ENCODE measurements at places on chromosomes 5 and 9.

- no peak for DNase-seq
These were observed 44.6 kb upstream of the LPCAT1 start for GRCh38 chr5:1568201-1568979.

DNA sequence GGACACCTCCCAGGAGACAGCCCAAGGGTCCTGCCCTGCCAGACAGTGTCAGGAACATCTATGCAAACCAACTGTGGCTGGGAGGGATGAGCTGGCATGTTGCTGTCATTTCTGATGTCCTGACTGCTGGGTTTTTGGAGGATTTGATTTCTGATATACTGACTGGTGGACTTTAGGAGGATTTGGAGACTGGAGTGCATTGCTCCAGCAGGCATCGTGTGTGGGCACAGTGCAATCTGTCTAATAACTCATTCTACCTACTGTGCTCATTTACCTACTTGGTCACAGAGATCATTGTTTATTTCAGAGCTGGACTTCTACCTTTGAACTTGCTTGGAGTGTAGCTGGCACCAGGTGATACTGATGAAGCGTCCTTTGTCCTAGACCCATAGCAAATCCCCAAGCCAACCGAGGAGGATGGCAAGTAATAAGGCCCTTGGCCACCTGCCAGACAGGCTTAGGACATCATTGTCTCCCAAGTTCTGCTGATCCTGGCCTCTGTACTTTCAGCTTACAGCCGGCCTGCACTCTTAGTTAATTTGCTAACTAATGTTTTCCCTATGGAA lies 124.3 kb upstream of the ICE1 start:
- DNase-seq: no peak

GRCh38 chr9:126829035-126829434 lies 24.2 kb downstream of the ZBTB43 start:
- DNase-seq: no peak

DNA sequence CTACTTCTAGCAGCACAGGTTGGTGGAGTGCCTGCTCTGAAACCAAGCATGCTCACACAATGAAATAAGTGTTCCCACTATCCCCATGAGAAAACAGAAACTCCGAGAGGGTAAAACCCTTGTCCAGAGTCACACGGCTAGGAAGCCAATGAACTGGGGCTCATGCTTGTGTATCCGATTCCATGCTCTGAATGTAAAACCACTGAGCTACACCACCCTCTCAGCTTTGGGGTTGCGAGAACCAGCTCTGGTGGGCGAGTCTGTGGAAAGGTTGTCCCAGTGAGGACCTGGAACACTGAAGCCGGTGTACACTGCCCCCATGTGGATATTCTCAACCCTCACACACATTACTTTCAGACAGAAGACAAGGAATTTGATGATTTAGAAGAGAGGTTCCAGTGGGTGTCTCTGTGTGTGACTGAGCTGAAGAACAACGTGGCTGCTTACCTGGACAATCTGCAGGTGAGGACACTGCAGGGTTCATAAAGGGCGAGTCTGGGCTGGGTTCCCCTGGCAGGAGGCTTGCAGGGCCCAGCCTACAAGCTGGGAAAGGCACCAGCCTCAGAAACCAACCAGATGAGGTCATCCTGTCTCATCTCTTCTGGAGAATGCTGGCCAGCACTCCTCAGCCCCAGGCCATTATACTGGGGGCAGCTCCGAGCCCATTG lies 37.4 kb downstream of the ARHGEF37 start:
- peak; percentile 32 for DNase-seq

- no peak for DNase-seq
These were observed 140.4 kb downstream of the AUH start for GRCh38 chr9:91221332-91221731.

Measured in MV-4-11 (cell line).